ENCODE measurements at places on chromosomes 5 and 9.

GRCh38 chr9:92974761-92975755 is 27.7 kb downstream of the FGD3 start:
- peaks cover 63% of the 10 kb centered on the region for H3K4me1 ChIP-seq
- H3K36me3 ChIP-seq, result peaks cover 45% of the 10 kb centered on the region
- H3K27ac ChIP-seq, result no peak overlapping the region
- H3K27me3 ChIP-seq, result no peaks in the 10 kb centered on the region
- H3K4me3 ChIP-seq, result no peak overlapping the region

GRCh38 chr5:133825631-133826289 is 142.7 kb downstream of the C5orf15 start:
- no peaks in the 10 kb centered on the region for H3K36me3 ChIP-seq
- H3K4me3 ChIP-seq, result no peak overlapping the region
- H3K4me1 ChIP-seq, result peaks cover 18% of the 10 kb centered on the region
- H3K27ac ChIP-seq, result peak overlapping the region; percentile 47

GRCh38 chr9:114499941-114500696 is 5.2 kb downstream of the WHRN start:
- H3K4me1 ChIP-seq, result peaks cover 5% of the 10 kb centered on the region
- H3K27me3 ChIP-seq, result peaks cover 5% of the 10 kb centered on the region
- H3K4me3 ChIP-seq, result no peak overlapping the region
- DNase-seq, result no peak

DNA sequence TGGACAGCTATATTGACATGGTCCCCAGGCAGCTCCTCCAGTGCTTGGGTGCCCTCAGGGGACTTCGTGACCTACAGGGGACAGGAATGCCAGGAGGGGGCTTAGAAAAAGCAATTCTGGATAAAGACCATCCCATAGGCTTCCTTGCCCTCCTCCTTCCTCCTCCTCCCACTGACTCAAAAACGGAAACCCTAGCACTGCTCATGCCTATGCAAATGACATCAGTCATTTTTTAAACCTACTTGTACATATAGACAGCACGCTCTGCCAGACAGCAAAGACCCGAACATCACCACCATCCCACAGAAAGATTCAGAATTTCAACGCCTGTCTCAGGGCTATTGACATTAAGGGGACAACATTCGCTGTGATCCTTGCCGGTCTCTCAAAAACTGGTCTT is 11.0 kb downstream of the IGFBPL1 start:
- DNase-seq, result no peak
- no peaks in the 10 kb centered on the region for H3K4me1 ChIP-seq
- peaks cover 21% of the 10 kb centered on the region for H3K27me3 ChIP-seq
- no peaks in the 10 kb centered on the region for H3K36me3 ChIP-seq

- no peaks in the 10 kb centered on the region for H3K36me3 ChIP-seq
- H3K27ac ChIP-seq, result no peak overlapping the region
- DNase-seq, result no peak
- no peak overlapping the region for H3K4me3 ChIP-seq
- no peaks in the 10 kb centered on the region for H3K4me1 ChIP-seq
Observed at GRCh38 chr5:105414067-105414466, 1851.5 kb upstream of the NUDT12 start.

DNA sequence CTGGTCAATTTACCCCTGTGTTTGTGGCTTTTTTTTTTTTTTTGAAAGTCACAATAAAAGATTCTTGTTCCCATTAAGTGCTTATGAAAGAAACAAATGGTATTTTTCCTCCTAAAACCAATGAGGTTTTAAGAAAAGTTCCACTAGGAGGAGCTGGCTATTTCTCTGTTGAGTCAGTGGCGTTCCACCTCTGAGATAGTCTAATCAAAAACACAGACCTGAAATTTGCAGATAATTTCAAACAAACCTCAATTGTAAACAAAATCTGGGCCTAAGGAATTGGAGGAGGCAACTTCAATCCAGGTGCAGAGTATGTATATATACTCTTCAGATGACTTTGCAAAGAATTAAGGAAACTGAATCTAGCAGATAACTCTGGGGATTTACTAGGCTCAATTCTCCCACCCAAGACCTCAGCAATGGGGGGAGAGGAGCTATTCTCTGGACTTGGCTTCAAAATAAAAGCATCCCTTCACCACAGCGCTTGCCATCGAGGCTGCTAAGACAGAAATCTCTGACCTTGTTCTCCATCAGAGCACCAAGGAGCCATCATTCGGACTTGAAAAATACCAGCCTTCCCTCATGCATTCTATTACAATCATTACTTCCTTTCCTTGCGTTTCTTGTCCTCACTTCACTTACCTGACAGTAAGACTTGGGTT is 52.4 kb downstream of the FANCC start:
- no peak overlapping the region for H3K27ac ChIP-seq
- H3K4me1 ChIP-seq, result peaks cover 4% of the 10 kb centered on the region
- H3K4me3 ChIP-seq, result no peak overlapping the region
- H3K27me3 ChIP-seq, result no peaks in the 10 kb centered on the region
- no peak for DNase-seq
- H3K36me3 ChIP-seq, result no peaks in the 10 kb centered on the region

- no peak for DNase-seq
- H3K4me3 ChIP-seq, result no peak overlapping the region
- no peaks in the 10 kb centered on the region for H3K27me3 ChIP-seq
- H3K36me3 ChIP-seq, result no peaks in the 10 kb centered on the region
- H3K4me1 ChIP-seq, result peaks cover 6% of the 10 kb centered on the region
Observed at GRCh38 chr9:5578698-5579085, 50.2 kb upstream of the RIC1 start.

DNA sequence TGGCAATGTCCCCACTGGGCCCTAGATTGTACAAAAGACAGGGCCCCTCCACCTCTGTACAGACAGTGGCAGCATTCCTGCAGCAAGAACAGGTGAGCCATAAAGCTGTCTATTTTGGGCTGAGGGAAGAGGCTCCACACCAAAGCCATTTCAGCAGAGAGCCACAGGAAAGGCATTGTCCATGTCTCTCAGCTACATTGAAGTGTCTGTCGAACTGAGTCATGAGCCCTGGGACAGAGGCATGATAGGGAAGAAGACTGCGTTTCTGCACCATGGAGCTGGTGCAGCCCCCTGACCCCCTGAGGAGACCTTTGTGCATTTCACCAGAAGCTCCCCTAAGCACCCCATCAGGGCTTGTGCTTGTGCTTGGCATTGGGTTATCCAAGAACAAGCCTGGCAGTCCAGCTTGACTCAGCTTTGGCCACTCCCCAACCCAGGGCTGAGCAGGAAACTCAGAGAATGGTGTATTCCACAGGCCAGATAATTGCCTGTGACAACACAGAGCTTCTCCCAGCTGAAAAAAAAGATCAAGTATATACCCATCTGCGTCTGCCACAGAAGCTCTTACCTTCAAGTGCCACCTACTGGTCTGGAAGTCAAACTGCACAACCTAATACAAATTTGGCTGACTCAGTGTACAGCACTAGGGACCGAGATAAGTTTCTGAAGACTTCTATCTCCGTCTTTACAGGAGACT is 5.9 kb upstream of the FRMD3 start:
- H3K27me3 ChIP-seq, result no peaks in the 10 kb centered on the region
- no peak overlapping the region for H3K4me3 ChIP-seq
- no peak overlapping the region for H3K27ac ChIP-seq

DNA sequence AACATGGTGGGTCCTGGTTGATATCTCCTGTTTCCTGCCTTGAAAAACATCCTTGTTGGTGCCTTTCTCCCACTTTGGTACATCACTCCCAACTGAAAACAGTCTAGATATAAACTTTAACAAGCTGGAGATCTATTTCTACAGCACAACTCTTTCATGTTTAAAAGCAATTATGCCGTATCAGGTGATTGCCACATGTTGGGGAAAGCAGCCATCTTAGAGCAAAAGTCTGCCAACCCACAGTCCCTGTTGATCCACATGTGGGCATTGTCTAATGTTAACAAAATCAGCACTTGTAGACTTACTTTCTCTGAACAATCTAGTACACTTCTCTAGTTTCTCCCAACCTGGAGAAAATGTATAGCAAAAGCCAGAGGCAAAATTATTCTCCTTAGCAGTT is 104.1 kb downstream of the PRDM6 start:
- no peaks in the 10 kb centered on the region for H3K4me1 ChIP-seq
- DNase-seq, result no peak
- H3K4me3 ChIP-seq, result no peak overlapping the region

DNA sequence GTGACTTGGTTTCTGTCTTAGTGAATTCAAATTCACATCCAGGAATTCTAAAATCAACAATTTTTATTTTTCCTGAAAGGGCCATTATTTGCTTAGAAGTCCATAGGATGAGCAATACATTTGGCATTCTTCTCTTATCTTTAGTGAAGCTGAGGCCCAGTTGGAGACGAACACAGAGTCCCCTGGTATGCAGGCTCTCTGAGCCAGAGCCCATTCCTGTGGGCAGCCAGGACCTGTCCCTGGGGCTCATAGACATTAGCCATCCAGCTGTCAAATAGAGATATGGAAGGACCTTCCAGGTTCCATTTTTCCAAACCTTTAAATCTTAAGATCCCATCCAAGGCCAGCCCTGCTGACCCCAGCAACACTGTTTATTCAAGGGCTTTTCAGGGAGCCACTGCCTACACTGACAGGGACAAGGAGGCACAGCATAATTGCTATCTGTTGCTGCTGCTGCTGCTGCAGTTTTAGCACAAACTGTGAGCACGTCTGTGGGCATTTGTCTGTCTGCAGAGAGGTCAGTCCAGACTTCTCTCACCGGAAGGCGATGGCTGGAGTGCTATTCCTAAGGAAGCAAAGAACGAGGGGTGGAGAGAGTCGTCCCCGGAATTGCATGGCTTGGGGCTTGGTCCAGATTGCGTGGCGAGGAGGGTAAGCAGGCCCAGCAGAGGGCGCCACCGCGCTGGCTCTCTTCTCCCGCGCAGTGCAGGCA is 639.0 kb downstream of the CCDC171 start:
- no peaks in the 10 kb centered on the region for H3K4me1 ChIP-seq
- H3K36me3 ChIP-seq, result no peaks in the 10 kb centered on the region
- no peaks in the 10 kb centered on the region for H3K27me3 ChIP-seq
- no peak overlapping the region for H3K27ac ChIP-seq

DNA sequence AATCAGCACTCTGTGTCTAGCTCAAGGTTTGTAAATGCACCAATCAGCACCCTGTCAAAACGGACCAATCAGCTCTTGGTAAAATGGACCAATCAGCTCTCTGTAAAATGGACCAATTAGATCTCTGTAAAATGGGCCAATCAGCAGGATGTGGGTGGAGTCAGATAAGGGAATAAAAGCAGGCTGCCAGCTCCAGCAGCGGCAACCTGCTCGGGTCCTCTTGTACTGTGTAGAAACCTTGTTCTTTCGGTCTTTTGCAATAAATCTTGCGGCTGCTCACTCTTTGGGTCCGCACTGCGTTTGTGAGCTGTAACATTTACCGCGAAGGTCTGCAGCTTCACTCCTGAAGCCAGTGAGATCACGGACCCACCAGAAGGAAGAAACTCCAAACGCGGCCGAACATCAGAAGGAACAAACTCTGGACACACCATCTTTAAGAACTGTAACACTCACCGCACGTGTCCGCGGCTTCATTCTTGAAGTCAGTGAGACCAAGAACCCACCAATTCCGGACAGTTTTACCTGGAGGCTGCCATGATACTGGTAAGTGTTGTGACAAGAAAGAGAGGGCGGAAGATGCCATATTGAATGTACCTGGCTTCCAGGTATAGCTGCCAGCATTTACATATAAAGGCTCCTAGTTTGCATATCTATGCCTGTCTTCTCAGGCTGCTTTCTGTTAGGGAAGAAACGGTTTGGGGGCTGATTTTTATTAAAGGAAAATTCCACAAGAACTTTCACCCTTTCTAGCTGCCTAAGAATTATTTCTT is 758.5 kb upstream of the CTNND2 start:
- H3K27ac ChIP-seq, result no peak overlapping the region
- no peaks in the 10 kb centered on the region for H3K4me1 ChIP-seq
- no peak overlapping the region for H3K4me3 ChIP-seq
- H3K36me3 ChIP-seq, result no peaks in the 10 kb centered on the region
- no peak for DNase-seq

DNA sequence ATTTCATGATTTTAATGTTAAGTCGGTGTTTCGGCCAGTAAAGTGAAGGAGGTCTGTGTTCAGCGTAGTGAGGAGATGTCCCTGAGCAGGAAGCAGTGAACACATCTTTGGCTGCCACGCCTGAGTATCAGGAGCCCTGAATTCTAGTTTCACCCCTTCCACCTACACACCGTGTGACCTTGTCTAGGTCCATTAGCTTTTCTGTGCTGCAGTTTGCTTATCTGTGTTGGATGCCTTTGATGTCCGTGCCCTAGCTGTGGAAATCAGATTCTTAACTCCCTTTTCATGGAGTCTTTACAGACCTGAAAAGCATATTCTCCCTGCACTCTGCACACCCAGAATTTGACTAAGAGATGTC is 601 bp downstream of the FBXO38 start:
- peak overlapping the region; percentile 94 for H3K27ac ChIP-seq
- peaks cover 41% of the 10 kb centered on the region for H3K4me1 ChIP-seq
- H3K4me3 ChIP-seq, result peak overlapping the region; percentile 70
- no peaks in the 10 kb centered on the region for H3K36me3 ChIP-seq
- DNase-seq, result peak; percentile 12

DNA sequence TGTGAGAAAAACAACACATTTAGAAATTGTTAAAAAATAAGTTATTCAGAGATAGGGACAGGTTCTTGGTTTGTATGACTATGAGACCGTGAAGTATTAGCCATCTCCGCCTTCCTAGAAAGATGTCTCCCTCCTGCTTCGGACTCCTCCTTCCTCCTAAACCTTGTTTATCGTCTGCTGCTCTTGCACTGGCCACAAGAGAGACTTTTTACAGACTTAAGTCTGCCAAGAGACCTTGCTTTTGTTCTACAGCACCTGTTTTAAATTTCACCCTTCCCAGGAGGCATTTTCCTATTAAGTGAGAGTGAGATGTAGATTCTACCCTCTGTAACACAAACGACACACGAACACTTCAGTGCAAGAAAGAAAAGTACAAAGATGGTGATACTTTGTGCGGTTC is 274.6 kb downstream of the ARHGEF28 start:
- no peaks in the 10 kb centered on the region for H3K4me1 ChIP-seq
- no peaks in the 10 kb centered on the region for H3K36me3 ChIP-seq
- no peak for DNase-seq

- no peaks in the 10 kb centered on the region for H3K27me3 ChIP-seq
- no peaks in the 10 kb centered on the region for H3K4me1 ChIP-seq
- H3K27ac ChIP-seq, result no peak overlapping the region
Observed at GRCh38 chr5:8729437-8729836, 816.4 kb downstream of the SEMA5A start.

- H3K36me3 ChIP-seq, result no peaks in the 10 kb centered on the region
- no peak overlapping the region for H3K4me3 ChIP-seq
- H3K4me1 ChIP-seq, result no peaks in the 10 kb centered on the region
- H3K27ac ChIP-seq, result no peak overlapping the region
- no peak for DNase-seq
Observed at GRCh38 chr9:16505199-16505598, 365.3 kb downstream of the BNC2 start.

GRCh38 chr5:36417221-36417620 is 115.5 kb upstream of the RANBP3L start:
- H3K36me3 ChIP-seq, result no peaks in the 10 kb centered on the region
- H3K27ac ChIP-seq, result no peak overlapping the region
- DNase-seq, result no peak
- H3K4me1 ChIP-seq, result peaks cover 2% of the 10 kb centered on the region

- DNase-seq, result no peak
- H3K4me1 ChIP-seq, result no peaks in the 10 kb centered on the region
- H3K36me3 ChIP-seq, result no peaks in the 10 kb centered on the region
- no peaks in the 10 kb centered on the region for H3K27me3 ChIP-seq
- H3K4me3 ChIP-seq, result no peak overlapping the region
Observed at GRCh38 chr5:135249658-135250057, 149.4 kb downstream of the MACROH2A1 start.
